Chondrocyte (in vitro differentiated cells): ENCODE measurements at places on chromosomes 1 and 21.

DNA sequence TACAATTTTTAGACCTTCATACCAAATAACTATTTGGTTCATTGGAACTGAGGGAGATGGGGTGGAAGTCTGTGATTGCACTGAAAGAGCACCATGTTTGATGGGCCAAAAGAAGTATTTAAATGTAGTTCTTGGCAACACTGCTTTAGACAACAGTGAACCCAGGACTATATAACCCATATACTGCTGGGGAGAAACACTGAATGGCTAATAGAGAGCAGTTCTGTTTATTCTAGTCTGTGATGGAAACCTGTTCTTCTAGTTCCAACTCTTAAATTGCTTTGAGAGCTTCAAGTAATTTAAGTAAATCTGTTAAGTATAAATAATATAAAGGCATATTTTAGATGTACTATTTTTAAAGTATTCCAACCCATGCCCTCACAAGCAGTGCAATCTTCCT lies 96.3 kb downstream of the NIBAN1 start:
- DNase-seq = no peak

DNA sequence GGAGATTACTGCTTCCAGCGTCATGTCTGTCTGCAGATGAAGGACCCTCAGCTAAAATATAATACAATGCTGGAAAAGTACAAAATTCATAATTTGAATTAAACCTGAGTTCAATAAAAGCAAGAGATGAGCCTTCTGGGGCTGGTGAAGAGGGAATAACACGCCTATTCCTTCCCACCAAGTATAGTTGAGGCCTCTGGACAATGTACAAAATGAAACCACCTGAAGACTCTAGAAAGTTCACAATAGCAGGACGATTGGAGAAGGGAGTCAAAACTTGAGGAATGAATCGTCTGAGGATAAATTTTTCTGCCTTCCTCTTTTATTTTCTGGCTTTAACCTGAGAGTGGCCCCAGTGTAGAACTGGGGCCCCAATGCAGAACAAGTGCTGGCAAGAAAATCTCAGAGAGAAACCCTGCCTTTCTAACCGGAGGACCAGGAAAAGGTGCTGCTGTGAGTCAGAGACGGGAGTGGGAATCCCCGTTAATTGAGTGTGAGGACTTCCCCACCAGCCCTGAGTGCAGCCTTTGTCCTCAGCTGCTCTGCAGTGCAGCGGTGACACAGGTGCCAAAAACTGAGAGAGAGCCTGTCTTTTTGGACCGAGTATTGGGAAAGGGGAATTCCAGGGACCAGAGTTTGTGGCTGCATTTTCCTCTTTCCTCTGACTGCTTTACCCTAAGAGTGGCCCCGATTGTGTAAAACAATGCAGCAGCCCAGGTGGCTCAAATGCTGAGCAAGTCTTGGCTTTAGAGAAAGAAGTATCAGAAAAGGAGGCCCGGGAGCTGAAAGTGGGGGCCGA lies 264.9 kb downstream of the DYRK1A start:
- DNase-seq = no peak

DNA sequence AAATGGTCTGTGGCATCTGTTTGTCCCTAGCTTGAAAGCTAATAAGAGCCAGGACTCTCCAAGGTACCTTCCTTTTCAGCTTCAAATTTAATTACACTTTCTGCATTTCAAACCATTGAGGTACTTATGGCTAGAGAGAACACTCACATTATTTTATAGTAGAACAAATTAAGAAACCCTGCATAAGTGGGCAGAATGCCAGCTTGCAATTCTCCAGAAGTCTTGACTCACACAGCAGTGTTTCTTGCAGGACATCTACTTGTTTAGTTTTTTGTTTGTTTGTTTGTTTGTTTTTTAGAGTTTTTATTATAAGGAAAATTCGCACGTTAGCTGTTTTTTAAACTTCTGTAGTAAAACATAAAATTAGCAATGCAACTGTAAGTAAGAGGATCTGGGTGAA lies 397.2 kb downstream of the NEGR1 start:
- no peak for DNase-seq

- no peak for DNase-seq
Observed at GRCh38 chr1:12811409-12811784, 19.8 kb downstream of the PRAMEF11 start.

GRCh38 chr1:173062150-173062938 lies 11.6 kb upstream of the TNFSF18 start:
- DNase-seq = no peak

DNA sequence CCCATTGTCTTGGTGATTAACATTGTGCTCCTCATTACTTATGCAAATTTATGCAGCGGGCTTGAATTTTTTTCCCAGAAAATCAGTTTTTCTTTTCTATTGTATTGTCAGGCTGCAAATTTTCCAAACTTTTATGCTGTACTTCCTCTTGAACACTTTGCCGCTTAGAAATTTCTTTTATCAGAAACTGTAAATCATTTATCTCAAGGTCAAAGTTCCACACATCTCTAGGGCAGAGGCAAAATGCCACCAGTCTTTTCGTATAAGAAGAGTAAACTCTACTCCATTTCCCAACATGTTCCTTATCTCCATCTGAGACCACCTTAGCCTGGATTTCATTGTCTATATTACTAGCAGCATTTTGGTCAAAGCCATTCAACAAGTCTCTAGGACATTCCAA lies 113.9 kb upstream of the OLFM3 start:
- DNase-seq = no peak

- peak; percentile 82 for DNase-seq
Observed at GRCh38 chr1:1206376-1206965, at the start of gene TNFRSF18. TSS of gene TNFRSF18 (minus strand) at chr1:1206592. CDS start at chr1:1206571, 21 bp downstream.

- no peak for DNase-seq
Observed at GRCh38 chr1:193070942-193071341, 11.5 kb downstream of the RO60 start.
